ENCODE measurements at places on chromosomes 7 and 10.

- DNase-seq, result no peak
Measured at GRCh38 chr7:117066668-117067067, 113.4 kb downstream of the ST7 start.

- DNase-seq, result no peak
Measured at GRCh38 chr10:114550756-114551635, 107.1 kb downstream of the ABLIM1 start.

DNA sequence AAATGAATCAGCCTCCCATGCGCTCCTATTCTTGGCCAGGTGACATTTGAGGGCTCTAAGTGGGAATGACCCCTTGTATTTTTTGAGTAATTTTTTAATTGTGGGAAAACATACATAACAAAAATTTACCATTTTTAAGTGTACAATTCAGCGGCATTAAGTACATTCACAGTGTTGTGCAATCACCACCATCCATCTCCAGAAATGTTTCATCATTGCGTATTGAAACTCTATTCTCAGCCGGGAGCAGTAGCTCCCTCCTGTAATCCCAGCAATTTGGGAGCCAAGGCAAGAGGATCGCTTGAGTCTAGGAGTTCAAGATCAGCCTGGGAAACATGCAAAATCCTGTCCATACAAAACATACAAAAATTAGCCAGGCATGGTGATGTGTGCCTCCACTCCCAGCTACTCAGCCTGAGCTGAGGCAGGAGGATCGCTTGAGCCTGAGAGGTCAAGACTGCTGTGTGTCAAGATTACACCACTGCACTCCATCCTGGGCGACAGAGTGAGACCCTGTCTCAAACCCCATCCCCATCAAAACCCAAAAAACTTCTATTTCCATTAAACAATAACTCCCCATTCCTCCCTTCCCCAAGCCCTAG is 2.5 kb downstream of the ANTXRL start:
- no peak for DNase-seq

DNA sequence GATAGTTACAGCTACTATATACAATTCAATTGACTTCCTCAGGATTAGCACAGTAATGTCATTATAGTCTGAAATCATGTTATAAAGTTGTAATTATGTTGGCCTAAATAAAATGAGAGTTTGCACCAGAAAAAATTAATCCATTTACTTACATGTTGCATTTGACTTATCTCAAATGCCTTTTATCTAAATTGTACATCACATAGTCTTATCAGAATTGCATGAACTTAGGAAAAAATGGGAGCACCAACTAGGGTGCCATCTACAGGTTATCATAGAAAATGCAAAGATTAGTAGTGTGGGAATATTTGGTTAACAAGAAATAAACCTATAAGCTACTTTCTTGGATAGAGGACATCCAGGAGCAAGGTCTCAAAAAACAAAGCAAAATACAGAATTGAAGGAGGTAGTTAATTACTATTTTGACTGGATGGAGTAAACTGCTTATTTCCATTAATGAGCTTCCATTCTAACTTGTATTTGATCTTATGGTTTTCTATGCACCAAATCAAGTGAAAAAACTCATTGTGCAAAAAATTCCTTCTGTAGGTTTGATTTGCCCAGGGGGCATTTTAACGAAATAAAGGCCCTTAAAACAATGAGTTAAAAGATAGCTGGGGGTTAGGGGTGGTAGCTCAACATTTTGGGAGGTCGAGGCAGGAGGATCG is 60.0 kb upstream of the ORC5 start:
- DNase-seq, result peak; percentile 22

- no peak for DNase-seq
Measured at GRCh38 chr10:672203-672602, 17.3 kb downstream of the DIP2C start.

- peak; percentile 49 for DNase-seq
Measured at GRCh38 chr10:46229144-46229563, 57.6 kb upstream of the ANTXRL start.

DNA sequence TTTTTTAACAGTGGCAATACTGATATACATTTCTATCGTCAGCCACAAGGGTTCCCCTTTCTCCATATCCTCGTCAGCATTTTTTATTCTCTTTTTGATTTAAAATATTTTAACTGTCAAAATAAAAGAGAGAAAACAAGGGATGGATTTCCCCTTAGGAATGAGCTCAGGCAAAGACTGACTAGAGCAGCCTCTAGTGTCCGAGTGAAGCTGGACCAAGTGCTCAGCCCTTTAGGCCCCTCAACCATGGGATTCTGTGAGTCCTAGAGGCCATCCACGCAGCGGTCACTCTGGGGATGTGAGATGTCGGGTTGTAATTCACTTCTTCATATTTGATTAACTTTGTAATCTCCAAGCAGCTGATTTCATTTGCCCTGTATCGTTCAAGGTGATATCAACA is 137.4 kb upstream of the RNF32 start:
- DNase-seq, result no peak
